ENCODE measurements at places on chromosomes 13 and 19.

DNA sequence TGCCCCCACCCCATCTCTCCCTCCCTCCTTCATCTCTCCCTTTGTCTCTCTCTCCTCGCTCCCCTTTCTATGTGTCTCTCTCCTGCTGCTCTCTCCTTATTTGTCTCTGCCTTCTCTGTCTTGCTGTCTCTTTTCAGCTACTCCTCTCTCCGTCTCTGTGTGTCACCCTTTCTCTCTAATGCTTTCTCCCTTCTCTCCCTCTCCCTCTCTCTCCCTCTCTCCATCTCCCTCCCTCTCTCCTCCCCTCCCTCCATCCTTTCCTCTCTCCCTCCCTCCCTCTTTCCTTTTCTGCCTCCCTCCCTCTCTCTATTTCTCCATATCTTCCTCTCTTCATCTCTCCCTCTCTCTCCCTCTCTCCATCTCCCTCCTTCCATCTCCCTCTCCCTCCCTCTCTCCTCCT, 682 bp downstream of the ATP4A start:
- no peak for DNase-seq

- DNase-seq: peak; percentile 86
Observed at GRCh38 chr19:55418185-55418584, 10.6 kb upstream of the UBE2S start.

- DNase-seq: no peak
Observed at GRCh38 chr13:95420501-95420900, 119.2 kb upstream of the ABCC4 start.

DNA sequence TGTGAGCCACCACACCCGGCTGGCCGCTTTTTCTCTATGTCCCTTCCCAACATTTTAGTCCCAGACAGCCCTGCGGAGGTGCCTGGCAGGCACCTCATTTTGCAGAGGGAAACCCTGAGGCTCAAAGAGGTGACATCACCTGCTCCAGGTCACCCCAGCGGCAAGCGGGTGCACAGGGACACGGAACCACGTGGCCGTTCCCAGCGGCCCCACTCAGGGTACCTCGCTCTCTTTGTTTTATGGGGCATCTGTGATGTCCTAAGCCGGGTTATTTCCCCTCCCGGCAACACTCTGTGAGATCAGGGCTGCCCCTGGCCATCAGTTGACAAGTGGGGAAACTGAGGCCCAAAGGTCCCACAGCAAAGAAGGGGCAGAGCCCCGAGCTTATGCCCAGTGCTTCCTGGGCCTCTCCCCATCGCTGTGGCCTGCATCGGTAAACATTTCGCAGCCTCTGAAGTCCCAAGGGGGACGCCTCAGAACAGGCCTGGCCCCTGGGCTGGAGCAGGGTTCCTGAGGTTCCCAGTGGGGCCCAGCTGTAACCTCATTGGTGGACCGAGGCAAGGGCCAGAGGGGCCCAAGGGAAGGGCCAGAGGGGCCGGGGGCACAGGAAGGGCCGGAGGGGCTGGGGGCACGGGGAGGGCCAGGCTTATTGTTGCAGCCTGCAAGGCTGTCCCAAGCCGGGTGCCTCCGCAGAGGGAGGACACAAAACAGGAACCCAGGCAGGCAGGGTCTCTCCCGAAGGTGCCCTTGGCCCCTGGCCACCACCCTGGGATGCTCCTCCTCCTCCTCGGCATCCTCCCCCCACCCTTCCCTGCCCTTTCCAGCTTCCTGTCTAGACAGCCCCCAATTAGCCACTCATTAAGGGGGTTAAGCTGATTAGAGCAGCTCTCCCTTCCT, 39.0 kb downstream of the SMIM24 start:
- DNase-seq: no peak

- no peak for DNase-seq
Observed at GRCh38 chr19:5960005-5961001, 17.6 kb downstream of the RANBP3 start.

GRCh38 chr13:44374348-44374712, 706 bp downstream of the SERP2 start:
- no peak for DNase-seq

- DNase-seq: no peak
Observed at GRCh38 chr13:20294497-20294896, 62.4 kb upstream of the GJB6 start.

- DNase-seq: no peak
Observed at GRCh38 chr19:18850471-18851375, 19.0 kb downstream of the UPF1 start.

DNA sequence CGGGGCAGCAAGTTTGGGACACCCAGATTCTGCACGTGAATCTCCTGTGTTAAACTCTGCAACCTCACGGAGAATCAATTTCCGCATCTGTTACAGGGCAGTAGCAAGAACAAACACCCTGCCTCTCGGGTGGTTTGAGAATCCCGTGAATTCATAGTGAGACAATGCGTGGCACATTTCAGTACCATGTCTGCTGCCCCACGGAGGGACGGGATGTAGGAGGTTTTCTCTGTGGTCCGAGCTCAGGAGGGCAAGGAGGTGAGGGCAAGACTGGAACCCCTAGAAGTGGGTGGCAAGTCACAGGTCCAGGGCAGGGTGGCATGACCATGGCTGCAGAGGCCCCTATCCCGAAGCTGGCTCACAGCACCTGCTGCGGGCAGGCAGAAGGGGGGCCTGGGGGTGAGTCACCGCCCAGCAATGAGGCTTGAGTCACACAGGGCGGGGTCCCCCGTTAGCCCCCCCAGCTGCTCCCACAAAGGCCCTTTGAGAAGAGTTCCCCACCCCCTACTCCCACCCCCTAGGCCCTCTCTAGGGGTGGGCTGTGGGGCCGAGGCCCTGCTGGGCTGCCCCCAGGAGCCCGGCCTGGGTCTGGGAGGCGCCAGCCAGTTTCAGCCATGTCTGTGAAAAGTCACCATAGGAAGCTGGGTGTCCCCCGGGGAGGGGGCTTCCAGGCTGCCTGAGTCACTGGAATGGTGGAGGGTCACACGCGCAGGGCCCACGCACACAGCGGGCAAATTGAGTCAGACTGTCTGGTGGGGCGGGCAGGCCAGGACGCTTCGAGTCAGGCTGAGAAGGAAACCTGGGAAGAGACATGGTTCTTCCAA, 25.8 kb upstream of the NANOS3 start:
- DNase-seq: no peak

DNA sequence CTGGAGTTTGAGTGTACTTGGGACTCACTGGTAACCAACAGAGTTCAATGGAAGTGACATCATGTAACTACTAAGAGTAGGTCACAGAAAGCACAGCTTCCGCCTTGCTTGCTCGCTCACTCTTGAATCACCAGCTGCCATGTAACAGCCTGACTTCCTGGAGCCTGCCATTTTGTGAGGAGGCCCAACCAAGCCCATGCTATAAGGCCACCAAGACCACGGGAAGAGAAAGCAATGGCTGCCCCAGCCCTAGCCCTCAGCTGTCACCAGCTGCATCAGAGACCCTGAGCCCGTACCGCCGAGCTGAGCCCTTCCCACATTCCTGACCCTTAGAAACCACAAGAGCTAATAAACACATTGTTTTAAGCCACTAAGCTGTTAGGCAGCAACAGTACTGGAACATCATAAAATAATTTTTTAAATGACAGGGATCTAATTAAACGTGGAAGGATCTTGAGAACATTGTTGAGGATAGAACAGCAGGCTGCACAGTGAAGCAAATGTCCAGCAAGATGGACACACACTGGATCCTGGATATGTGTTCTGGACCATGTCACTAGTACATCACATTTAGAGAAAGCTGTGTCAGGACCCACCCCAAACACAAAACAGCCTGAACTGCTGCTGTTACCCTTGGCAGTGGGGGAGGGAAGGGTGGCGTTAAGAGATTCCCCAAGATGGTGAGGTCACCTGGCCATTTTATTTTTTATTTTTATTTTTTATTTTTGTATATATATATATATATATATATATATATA, 21.7 kb upstream of the LDLR start:
- no peak for DNase-seq

GRCh38 chr13:29598321-29598720, 2.8 kb upstream of the SLC7A1 start:
- DNase-seq: no peak

DNA sequence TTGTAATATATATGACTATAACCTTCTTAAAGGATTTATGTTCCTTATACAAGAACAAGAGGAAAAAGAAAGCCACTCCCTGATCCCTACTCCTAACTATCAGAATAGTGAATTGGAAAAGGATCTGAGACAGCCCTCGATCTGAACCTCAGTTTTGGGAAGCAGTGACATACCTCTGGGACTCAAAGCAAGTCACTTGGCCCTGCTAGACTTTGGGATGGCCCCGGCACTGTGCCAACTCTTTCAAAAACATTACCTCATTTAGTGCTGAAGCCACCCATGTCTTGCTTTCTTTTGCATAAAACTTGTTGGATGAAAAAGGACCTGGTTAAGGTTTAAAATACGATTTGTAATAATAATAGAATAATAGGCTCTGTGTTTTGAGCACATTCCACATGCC, 447.3 kb downstream of the FGF9 start:
- DNase-seq: no peak

- DNase-seq: no peak
Observed at GRCh38 chr19:55703790-55704215, 28.8 kb downstream of the EPN1 start.

- no peak for DNase-seq
Observed at GRCh38 chr19:46350758-46351159, 3.9 kb downstream of the PPP5C start.

DNA sequence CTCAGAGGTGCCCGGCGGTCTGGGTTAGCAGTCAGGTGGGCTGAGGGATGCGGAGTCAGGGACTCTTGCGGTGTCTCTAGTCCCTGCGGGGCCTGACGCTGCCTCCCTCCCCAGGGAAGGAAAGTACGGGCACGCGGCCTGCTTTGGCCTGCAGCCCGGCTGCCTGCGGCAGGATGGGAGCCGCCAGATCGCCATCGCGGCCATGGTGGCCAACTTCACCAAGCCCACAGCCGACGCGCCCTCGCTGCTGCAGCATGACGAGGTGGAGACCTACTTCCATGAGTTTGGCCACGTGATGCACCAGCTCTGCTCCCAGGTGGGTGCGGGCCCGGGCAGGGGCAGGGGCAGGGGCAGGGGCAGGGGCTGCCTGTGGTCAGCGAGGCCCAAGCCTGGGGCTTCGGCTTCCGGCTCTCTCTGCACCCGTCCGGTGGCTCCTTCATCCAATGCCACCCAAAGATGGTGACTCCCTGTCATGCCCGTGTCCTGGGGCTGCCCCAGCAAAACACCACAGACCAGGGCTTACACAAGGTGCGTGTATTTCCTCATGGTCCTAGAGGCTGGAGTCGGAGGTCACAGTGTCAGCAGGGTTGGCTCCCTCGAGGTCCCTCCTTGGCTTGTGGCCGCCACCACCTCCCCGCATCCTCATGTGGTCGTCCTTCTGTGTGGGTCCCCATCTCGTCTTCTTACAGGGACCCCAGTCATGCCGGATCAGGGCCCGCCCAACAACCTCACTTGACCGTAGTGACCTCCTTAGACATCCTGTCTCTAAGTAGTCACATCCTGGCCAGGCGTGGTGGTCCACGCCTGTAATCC, 11.3 kb upstream of the ZNF554 start:
- no peak for DNase-seq

- DNase-seq: no peak
Observed at GRCh38 chr13:39823063-39823713, 167.7 kb downstream of the COG6 start.

DNA sequence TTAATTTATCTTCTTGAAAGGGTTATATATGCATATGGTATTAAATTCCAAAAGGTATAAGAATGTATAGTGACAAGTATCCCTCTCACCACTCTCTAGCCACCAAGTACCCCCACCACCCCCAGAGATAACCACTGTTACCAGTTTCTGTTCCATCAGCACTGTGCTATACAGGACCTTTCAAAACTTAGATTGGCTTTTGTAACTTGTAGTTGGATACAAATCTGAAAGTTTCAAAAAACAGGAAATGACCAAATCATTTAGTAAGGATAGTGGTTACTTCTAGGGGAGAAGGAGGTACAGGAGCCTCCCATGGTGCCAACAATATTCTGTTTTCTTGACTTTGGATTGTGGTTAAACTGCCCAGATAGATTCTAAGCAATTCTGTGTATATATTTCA, 56.7 kb downstream of the AKAP11 start:
- DNase-seq: no peak

DNA sequence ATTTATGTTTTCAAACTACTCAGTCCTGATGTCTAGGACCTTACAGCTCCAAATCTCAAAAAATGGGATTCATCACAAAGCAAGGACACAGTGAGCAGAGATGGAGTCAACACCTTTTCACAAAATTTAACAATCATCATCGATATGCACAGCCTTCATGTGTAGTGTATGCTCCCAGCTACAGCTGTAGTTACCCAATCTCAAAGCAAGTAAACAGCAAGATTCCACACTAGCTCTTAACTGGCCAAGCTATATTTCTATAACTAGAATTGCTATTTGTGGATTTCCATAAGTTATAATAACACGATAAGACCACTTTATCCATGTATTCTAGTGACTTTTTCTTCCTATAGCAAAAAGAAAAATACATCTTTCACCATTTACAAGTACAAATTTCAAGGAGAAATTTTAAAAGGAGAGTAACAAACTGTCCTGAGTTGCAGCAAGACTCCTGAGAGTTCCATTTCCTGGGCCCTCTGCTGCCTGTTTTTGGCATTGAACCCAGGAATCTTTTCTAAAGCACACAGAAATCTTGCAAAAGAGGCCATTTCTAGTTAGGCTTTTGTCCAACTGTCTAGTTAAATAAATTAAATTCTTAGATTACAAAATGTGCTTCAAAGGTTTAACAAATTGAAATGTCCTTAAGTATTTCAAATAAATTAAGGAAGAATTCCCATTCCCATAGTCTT, 460.6 kb downstream of the FGF14 start:
- DNase-seq: no peak

DNA sequence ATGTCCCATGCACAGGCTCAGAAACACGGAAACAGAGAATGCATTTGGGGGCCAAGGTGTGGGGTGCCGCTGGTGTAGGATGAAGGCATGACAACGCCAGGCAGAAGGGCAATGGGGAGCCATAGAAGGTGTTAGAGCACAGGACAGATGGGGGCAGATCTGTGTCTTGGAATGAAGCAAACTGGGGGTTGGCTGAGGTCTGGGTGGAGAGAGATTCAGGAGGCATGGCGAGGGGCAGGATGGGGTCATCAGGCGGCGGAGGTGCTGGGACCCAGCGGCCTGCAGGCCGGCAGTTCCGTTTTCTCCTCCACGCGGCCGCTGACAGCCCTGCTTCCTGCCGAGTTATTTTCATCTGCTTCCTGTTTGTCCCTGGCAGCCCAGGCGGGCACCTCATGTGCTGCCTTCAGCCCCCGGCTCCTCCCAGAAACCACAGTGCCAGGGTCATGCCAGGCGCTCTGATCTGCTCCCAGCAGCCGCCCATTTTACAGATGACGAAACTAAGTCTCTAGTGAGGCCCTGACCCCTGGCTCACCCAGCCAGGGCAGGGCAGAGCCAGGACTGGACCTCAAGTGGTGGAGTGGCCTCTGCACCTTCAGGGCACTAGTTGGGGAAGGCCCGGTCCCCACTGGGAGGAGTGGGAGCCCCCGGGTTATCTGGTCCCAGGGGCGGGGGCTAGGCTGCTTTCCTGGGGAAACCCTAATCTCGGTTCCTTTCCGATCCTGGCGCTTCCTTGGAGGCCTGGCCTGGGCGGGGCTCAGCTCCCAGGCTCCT, 2.2 kb downstream of the ARHGAP45 start:
- peak; percentile 80 for DNase-seq

DNA sequence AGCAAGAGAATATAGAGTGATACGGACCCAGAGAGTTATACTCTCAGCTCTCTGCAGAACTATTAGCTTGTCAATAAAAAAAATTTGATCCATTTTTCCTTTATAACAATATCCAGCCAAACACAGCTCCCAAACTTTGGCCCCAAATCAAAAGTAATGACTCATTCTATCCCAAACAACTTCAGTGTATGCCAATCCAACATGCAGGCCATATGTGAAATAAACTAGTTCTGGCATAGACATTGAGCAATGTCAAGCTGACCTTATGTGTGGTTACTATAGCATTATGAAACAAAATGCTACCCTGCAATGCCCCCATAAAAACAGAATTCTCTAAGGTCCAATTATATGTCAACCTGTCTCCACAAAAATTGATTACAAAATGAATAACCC, 209.5 kb downstream of the DNAJC15 start:
- no peak for DNase-seq

Measured in Karpas-422 (cell line).